ENCODE measurements at places on chromosomes 5 and 9.

- DNase-seq: no peak
Measured at GRCh38 chr9:136587145-136587943, 41.5 kb upstream of the NOTCH1 start.

- DNase-seq: no peak
Measured at GRCh38 chr5:43564289-43564850, 7.5 kb upstream of the PAIP1 start.

DNA sequence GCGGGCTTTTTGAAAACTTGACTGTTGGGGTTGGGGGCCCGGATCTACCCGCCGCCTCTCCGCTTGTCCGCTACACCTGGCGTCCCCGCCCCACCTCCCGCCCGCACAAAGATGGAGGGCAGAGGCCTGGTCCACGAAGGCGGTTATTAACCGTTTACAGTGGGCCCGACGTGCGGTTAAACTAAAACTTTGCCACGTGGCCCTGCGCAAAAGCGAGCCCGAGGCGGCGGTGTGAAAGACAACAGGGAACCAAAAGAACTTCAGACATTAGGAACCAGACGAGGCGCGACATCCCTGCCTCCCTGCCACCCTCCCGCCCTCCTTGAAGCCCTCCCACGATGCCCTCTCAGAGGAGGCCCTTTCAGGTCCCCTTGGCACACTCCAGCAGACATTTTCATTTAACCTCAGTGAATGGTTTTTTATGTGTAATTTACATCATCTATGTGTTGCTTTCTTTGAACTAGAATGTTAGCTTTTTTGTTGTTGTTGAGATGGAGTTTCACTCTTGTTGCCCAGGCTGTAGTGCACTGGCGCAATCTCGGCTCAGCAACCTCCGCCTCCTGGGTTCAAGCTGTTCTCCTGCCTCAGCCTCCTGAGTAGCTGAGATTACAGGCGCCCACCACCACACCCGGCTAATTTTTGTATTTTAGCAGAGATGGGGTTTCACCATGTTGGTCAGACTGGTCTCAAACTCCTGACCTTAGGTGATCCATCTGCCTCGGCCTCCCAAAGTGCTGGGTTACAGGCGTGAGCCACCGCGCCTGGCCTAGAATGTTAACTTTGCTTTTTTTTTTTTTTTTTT, 999 bp upstream of the HNRNPA0 start:
- DNase-seq: no peak

GRCh38 chr9:114359801-114360200, 28.0 kb downstream of the AKNA start:
- DNase-seq: no peak

DNA sequence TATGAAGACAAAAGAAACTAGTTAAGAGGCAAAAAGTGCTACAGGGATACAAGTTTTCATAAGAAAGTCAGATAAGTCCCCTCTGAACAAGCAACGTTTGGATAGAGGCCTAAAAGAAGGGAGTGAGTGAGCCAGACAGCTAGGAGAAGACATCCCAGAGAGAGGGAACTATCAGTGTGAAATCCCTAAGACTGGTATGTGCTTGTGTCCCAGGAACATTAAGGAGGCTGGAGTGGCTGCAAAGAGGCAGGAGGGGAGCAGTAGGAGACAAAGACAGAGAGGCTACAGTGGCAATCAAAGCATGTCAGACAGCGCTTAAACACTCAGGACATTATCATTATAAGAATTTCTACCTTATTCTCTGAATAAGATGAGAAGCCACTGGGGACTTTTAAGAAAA, 139.1 kb upstream of the STK32A start:
- DNase-seq: no peak

GRCh38 chr5:174625591-174626350, 98.6 kb upstream of the MSX2 start:
- no peak for DNase-seq

DNA sequence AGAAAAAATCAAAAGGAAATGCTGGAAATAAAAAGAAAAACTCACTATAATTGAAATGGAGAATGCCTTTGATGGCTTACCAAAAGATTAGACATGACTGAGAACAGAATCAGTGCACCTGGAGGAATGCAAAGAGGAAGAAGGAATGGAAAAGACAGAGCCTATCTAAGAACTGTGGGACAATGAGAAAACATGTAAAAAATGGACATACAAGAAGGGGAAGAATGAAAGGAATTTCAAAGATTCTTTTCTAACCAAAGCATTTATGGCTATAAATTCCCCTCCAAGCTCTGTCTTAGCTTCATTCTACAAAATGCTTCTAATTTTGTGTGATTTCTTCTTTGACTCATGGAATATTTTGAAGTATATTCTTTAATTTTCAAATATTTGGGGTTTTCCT, 47.5 kb upstream of the CLK4 start:
- DNase-seq: no peak

DNA sequence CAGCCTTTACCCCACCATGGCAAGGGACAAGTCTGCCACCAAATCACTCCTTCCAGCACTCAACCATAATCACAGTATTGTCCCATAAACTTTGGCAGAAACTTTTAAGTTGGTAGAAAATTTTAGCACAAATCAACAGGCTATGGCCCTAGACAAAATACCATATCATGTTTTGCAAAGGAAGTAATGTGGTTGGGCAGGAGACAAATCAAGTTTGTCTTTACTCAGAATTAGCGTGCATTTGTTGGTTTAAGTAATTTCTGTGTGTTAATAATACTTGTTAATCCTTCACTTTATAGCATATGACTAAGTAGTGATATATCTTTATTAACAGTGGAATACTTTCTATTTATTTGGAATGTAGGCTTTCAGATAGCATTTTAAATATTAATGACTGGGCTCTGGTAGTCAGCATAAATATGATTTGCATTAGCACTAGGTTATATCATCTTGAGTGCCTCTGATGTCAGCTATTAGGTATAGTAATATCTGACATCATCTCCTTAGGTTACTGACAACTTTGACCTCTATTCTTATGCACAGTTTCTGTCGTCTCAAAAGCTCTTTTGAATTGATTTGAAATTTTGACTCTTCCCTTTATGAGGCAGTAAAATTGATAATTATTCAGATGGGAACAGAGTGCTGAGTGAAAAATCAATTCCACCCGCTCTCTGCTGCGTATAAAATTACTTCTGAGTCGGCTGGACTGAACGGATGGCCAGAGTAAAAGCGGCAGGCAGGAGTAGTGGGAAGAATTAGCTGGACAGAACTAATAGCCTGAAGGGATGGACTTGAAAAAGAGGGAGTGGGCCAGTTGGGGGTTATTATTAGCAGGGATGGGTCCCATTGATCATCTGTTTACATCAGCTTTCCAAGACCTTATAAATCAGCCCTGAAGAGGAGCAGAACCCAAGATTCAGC, 40.1 kb upstream of the TLX3 start:
- no peak for DNase-seq

- DNase-seq: no peak
Measured at GRCh38 chr9:26502311-26502710, 390.3 kb downstream of the CAAP1 start.

DNA sequence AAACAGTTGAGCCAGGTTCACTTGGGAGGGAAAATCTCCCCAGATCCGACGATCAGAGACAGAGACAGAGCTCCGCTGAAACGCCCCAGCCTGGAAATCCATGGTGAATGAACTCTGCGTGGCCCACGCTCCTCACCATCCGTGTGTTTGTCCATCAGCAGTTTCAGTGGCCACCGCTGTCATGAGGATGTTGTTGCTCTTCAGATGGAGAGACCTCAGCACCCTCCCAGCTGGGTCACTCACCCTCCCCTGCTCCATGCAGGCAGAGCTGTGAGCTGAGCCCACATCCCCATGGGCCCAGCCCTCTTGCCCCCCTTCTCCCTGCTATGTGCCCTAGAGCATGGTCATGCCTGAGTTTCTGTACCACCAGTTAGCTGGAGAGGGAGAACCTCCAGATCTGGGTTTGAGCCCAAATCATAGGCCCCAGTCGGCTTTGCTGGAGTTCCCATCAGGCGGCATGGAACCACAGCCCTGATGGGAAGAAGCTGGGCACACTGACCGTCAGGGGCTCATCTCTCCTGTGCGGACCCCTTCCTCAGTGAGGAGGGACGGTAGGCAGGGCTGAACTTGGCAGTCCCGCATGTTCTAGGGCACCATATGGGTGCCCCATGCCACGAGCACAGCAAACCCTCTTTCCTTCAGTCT, 154.4 kb upstream of the COL5A1 start:
- no peak for DNase-seq

- DNase-seq: no peak
Measured at GRCh38 chr9:93053781-93054331, 4.6 kb upstream of the SUSD3 start.

DNA sequence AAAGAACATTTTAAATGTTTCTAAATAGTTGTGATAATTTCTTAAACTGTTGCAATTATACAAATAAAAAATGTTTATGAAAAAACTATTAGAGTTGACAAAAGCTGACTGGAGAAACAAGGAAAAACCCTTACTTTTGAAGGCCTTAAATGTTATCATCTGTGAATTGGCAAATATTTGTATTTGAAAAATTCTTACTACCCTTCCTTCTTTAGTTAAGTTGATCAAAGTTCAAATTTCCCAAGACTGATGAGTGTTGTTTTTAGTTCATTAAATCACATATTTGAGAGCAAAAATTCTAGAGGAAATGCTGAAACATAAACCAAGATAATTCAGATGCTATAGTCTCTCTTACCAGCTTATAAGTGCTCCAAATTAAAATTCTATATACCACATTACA, 2.6 kb upstream of the SLC35D2 start:
- DNase-seq: no peak

DNA sequence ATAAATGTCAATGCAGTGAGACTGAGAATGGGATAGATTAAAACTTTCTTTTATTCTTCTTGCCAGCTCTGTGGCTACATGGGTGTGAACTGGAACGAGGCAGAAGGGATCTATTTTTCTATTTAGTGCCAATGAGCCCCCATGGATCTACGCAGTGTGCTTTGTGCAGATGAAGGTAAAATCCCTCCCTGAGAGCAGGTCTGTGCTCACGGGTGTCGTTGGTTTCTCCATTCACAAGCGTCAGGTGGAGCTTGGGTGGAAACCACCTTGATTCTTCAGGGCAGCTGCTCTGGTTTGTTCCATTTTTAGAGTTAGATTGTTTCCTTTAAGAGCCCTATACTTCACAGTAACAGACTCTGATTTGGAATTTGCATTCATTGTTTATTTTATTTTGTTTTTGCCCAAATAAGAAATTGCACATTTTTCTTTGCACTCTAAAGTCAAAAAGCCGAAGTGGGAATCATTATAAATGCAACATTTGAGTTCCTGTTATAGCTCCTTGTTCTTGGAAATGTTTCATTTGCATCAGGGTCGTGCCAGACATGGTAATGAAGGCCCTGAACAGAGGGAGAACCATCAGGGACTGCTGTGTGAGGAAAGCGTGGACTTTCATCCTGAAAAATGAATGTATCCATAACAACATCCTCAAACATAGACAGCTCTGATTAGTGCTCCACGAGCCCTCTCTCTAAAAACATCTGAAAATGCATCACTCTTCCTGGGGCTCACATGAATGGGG, 31.1 kb upstream of the BICD2 start:
- DNase-seq: no peak

DNA sequence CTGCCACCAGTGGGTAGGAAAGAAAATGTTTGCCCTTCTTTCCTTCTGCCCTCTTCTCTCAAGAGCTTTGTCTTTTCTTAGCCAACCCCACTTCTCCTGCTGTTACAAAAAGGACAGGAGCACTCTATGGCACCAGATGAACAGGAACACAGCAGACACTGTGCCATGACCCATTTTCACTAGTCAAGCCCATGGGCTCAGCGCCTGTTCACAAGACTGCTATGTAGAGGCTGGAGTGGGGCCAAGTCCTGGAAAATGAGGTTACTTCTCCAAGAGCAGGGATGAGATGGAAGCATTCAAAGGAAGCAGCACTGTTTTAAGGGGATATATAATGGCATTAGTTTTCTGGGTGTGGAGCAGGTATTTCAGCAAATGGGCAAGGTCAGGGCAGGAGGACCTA, 46.8 kb upstream of the GRAMD2B start:
- DNase-seq: no peak

GRCh38 chr9:27152405-27152718, 43.3 kb downstream of the TEK start:
- no peak for DNase-seq

- no peak for DNase-seq
Measured at GRCh38 chr5:53091289-53091688, 18.3 kb downstream of the MOCS2 start.

DNA sequence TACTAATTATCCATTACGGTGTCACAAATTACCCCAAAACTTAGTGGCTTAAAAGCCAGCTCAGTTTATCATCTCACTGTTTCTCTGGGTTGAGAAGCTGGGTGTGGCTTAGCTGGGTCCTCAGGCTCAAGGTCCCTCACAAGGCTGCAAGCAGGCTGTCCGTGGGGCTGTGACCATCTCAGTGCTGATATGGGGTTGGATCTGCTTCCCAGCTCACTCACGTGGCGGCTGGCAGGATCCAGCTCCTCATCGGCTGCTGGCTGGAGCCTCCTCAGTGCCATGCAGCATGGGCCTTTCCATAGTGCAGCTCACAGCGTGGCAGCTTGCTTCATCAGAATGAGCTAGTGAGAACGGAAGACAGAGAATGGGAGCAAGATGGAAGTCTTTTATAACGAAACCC, 128.5 kb upstream of the CPEB4 start:
- DNase-seq: no peak

- DNase-seq: no peak
Measured at GRCh38 chr9:126152622-126153362, 173.8 kb upstream of the MVB12B start.

DNA sequence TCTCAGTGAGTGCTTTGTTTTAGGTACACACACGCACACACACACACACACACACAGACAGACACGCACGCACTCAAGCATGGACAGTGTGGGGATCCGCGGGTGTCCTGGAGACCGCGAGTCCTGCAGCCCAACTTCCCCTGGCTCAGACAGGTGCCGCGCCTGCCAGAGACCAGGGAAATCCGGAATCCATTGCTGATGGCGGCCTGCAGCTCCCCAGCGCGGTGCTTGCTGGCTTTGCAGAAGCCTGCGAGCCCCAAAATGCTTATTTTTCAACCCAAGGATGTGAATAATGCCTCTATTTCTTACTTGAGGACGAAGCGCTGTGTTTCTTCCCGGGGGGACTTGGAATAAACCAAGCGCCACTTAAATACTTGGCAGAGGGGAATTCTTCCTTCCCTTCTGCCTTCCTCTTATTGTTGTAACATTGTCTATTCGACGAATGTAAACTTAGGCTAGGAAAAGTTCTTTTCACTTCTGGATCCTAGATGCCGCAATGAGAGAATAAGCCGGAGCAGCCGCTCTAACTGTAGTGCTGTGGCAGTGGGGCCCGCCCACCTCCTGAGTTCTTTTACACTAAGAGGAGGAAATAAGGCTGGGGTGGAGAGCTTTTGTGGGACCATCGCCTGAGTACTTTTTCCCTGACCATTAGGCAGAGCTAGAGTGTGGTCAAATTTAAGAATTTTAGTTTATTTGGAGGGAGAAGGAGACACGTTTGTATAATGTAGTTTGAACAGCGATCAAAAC, 802 bp downstream of the ITGA2 start:
- DNase-seq: peak; percentile 15

- DNase-seq: no peak
Measured at GRCh38 chr5:56985936-56986625, 34.2 kb upstream of the MIER3 start.

DNA sequence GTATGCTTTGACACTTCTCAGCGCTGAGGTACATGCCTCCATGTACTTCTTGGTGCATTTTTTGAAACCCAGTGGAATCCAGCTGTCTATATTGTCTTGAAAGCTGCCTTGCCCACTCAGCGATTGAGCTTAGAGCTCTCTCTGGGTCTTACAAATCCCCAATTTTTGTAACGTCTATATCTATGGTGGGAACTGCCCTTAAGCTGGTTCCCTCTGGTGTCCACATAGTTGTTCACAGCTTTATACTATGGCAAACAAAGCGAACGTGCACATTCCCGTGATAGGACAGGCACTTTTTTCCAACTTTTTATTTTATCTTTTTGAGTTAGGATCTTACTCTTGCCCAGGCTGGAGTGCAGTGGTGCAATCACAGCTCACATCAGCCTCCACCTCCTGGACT, 20.9 kb downstream of the CDHR2 start:
- no peak for DNase-seq
